Left hindlimb (tissue), 1 donor: ENCODE measurements at places on chromosomes 6 and 20.

DNA sequence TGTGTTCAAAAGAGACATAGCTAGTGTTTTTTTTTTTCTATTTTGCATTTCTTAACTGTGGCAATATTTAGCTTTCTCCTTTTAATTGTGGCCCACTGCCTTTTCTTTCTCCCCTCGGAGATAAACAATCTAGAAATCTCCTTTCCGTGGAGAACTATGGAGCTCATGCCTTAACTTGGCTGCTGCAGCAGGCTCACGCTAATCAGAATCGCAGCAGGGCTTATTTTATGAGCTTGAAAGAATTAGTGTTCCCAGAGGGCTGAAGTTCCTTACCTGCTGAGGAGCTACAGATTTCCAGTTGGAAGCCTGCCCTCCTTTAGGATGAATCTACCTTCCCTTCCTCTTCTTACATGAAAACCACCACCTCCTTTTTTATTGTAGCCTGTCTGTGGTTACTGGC is 35.6 kb downstream of the CTNNBL1 start:
- no peak for DNase-seq

DNA sequence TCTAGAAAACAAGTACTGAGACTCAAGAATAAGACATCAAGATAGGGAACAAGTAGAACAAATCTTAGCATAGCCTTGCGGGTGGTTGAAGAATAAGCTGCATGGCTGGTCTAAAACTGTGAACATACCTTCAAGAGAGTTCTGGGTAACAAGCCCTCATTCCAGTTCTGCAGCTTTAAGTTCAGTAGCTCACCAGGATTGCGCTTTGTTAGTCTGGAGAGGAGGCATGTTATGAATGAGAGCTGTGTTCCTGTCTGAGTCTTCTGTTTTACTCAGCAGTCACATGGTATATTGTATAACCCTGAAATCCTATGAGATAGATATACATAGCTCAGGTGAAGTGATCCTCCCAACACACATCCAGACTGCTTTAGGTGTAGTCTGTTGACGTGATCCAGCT is 406.6 kb upstream of the IRAK1BP1 start:
- no peak for DNase-seq

- peak; percentile 83 for DNase-seq
These were observed 240.1 kb upstream of the TBX18 start for GRCh38 chr6:85004361-85004995.

GRCh38 chr6:56329271-56330050 is 82.1 kb upstream of the COL21A1 start:
- DNase-seq = no peak
